ENCODE measurements at places on chromosomes 4 and X.

- DNase-seq, result no peak
Measured at GRCh38 chrX:151416579-151416978, 19.6 kb downstream of the VMA21 start.

GRCh38 chr4:56611501-56611900, 69.6 kb downstream of the HOPX start:
- no peak for DNase-seq

DNA sequence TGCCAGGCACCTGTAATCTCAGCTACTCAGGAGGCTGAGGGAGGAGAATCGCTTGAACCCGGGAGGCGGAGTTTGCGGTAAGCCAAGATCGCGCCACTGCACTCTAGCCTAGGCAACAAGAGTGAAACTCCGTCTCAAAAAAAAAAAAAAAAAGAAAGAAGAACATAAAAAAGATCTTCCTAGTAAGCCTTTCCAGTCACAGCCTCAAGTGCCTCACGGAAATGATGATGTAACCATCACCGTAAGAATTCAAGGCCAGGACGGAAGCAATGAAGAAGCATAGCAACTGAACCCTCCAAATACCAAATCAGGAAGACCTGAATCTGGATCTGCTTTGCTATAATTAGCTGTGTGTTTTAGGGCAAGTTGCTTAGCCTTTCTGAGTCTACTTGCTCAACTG, 28.8 kb downstream of the RBM47 start:
- no peak for DNase-seq

DNA sequence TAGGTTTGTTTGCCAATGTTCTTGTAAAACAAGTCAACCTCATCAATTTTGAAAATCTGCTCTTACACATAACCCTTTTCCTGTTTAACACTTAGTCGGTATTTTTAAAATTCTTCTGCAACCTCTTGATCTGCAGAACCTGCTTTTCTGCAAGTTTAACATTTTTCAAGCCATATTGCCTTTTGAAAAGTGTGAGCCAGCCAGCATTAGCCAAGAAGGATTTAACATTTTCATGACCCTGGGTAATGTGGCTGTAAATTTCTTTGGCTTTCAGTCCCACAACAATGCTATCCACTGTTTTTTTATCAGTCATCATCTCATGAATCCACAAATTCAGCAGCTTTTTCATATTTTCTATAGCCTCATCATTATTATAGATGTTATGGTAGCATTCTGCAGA, 956.5 kb downstream of the FAT4 start:
- DNase-seq, result no peak

DNA sequence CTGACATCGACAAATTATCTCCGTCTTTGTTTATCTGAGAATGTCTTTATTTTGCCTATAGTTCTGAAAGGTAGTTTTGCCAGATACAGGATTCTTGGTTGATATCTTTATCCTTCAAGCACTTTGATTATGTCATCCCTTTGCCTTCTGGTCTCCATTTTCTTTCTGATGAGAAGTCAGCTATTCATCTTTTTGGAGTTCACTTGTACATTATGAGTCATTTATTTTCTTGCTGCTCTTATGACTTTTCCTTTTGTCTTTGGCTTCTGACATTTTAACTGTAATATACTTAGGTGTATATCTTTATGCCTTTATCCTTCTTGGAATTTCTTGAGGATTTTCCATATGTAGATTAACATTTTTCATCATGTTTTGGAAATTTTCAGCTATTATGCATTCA, 51.4 kb downstream of the SHROOM4 start:
- no peak for DNase-seq

DNA sequence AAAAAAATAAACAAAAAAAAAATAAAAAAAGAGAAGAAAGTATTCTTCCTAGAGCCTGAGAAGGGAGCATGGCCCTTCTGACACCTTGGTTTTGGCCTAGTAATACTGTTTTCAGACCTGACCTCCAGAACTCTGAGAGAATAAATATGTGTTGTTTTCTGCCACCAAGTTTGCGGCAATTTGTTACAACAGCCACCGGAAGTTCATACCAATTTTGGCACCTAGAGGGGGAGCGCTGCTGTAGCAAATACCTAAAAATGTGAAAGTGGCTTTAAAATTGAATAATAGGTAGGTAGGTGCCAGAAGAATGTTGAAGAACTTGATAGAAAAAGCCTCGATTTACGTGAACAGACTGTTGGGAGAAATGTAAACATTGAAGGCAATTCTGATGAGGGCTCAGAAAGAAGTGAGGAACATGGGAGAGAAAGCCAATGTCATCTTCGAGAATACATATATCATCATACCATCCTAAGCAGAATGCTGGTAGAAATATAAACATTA, 27.5 kb upstream of the SPACA5B start:
- DNase-seq, result no peak

DNA sequence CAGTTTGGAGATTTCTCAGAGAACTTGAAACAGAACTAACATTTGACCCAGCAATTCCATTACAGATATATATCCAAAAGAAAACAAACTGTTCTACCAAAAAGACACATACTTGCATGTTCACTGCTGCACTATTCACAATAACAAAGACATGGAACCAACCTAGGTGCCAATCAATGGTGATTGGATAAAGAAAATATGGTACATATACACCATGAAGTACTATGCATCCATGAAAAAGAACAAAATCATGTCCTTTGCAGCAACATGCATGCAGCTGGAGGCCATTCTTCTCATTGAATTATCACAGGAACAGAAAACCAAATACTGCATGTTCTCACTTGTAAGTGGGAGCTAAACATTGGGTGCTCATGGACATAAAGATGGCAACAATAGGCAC, 47.6 kb upstream of the LNX1 start:
- no peak for DNase-seq

- DNase-seq, result peak; percentile 71
Measured at GRCh38 chr4:3074846-3075651, 568 bp downstream of the HTT start.

DNA sequence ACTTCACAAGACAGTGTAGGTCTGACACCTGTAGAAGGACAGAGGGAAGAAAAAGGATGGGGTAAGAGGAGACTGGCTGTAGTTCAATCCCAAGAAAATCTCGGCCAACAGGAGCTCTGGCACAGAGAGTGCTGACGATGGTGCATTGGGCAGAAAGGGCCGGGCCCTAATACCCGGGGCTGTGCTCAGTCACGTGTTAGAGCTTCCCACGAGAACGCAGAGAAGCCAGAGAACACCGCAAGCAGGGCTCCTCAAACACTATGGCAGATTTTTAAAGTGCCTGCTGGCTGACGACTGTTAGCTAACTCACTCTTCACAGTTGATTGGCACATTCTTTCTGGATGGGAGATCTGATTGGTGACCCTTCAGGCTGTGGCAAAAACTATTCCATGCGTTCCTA, 35.5 kb downstream of the EREG start:
- DNase-seq, result no peak

GRCh38 chr4:100103671-100104070, 86.6 kb downstream of the DDIT4L start:
- DNase-seq, result no peak

DNA sequence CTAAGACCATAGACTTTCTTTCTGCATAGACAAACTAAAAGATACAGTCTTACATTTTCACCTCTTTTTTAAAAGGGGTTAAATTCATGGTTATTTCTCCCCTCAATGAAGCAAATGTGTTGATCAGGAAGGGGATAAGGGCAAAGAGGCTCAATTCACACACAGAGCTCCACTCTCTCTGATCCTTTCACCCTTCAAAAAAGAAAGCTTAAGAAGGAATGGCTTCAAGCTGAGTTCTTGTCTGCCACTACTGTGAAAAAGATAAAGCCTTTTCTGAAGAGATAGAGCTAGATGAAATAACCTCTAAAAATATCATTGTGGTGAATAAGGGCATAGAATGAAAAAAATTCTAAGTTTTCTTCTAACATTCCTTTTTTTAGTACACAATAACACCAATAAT, 28.3 kb downstream of the SEPSECS start:
- DNase-seq, result no peak

- DNase-seq, result no peak
Measured at GRCh38 chr4:147723326-147723725, 8.6 kb upstream of the ARHGAP10 start.

DNA sequence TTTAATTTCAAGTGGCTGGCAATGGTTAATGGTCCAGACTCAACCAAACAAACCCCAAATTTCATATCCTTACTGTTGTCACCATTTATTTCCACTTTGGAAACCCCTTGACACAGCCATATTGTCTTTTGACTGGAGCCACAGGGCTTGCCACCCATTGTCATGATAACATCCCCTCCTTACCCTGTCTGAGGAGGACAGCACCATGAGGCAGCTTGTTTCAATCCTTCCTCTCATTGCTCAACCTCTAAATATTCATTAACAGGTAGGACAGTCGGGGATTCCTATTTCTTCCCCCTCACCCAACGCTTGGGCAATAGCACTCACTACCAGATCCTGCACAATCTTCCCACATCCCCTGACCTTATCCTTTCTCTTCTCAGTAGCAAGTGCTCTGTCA, 92.1 kb downstream of the CEP135 start:
- DNase-seq, result no peak

- DNase-seq, result no peak
Measured at GRCh38 chr4:177191586-177191985, 118.1 kb upstream of the NEIL3 start.

GRCh38 chr4:37607018-37607417, 79.2 kb downstream of the RELL1 start:
- no peak for DNase-seq

- no peak for DNase-seq
Measured at GRCh38 chrX:145813081-145813480, 4.5 kb upstream of the SLITRK2 start.

GRCh38 chrX:130594453-130594916, 192.7 kb downstream of the RBMX2 start:
- DNase-seq, result no peak

DNA sequence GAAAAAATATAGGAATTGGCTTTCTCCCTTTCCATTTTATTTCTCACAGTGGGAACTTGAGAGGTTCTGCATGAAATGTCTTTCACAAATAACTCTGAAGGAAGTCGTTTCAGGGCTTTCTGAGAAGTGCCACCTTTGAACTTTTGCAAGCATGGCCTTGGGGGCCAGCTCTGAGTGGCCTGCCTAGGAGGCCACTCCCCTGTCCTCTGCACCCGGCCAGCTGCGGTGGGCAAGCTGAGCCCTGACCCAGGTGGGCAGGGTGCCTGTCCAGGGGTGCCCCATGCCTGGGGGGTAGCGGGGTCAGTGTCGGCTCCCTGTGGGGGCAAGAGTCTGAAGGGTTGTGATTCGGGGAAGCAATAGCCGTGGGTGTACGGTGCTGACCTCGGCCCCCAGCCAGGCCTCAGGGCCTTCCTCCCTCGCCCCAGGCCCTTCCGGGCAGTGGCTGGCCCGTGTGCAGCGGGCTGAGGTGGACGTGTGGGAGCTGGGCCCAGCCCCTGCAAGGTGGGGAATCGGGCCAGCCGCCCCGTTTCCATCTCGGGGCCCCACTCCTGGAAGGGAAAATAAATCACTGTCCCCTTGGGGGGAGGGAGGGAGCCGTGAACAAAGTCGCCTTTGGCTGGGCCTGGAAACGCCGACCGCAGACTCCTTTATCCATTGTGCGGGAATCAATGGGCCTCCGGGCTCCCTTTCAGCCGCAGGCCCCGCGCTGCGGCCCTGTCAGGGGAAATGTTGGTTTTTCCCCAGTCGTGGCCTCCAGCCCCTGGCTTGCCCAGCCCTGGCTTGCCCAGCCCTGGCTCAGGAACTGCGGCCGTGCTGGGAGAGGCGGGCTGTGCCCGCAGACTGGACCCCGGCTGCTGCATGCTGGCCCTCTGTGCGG, 3.1 kb downstream of the FGFRL1 start:
- DNase-seq, result no peak

DNA sequence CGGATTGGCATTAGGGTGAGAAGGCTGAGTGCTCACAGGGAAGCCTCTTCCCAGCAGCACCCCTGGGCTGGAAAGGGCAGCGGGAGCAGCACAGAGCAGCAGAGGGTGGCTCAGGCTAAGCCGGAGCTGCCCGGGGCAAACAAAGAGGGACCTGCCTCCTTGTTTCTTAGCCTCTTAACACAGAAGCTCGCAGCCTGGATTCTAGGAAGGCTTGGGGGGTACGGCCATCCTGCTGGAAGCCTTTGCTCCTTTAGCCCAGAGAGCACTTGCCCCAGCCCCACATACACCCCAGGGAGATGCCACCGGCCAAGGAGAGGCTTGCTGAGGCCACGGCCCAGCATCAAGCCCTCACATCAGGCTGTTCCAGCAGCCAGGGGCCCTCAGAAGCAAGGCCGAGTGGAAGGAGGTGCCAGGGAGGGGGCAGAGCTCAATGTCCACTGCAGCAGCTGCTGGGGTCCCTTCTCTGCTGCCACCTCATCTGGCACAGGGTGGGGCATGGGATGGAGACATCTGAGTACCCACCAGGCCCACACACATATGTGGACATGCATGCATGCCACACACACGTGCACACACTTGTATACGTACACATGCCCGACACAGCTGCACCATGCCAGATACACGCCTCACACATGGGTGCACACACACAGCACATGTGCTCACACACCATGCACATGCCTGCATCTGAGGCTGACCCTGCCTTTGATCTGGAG, 20.3 kb upstream of the SPON2 start:
- DNase-seq, result no peak
